ENCODE measurements at places on chromosomes 5 and 9. TPM values are rescaled to one million over a fixed set of nuclear protein-coding genes. Genes with fewer than 3 reads are reported as not detected.

DNA sequence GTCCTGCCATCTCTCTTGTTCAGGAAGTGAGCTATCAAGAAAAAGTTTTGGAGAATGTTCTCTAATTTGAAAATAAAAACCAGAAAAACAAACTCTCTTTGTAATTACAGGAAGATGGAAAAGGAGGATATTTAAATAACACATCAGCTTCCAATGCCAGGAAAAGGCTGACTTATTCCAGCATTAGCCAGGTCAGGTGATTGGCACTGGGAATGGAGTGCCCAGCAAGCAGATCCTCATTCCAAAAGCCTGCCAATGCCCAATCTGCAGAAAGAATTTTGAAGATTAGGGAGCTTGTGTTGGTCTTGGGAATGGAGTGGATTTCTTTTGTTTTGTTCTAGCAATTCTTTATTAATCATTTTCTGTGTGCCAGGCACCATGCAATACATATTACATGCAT, 196.6 kb downstream of the SNCAIP start:
- no peaks in the 10 kb centered on the region for H3K27me3 ChIP-seq
- peaks cover 2% of the 10 kb centered on the region for H3K4me1 ChIP-seq
- H3K27ac ChIP-seq: no peak overlapping the region
- no peak overlapping the region for H3K4me3 ChIP-seq

Gene FAM81B
- 2.2 TPM for total RNA-seq

Gene PTGDS
- 74.8 TPM for total RNA-seq

Gene DNM1
- 7.6 TPM for total RNA-seq

Gene DTWD2
- total RNA-seq: 5.3 TPM

GRCh38 chr9:127267793-127268525, 3.4 kb downstream of the GARNL3 start:
- H3K4me1 ChIP-seq: no peaks in the 10 kb centered on the region
- DNase-seq: no peak
- H3K27me3 ChIP-seq: no peaks in the 10 kb centered on the region
- H3K27ac ChIP-seq: no peak overlapping the region

GRCh38 chr9:12851341-12852090, 76.7 kb downstream of the LURAP1L start:
- no peak for DNase-seq
- H3K4me1 ChIP-seq: no peaks in the 10 kb centered on the region
- H3K27ac ChIP-seq: no peak overlapping the region
- no peak overlapping the region for H3K4me3 ChIP-seq
- no peaks in the 10 kb centered on the region for H3K27me3 ChIP-seq

Gene SLC22A4
- total RNA-seq: 3.0 TPM

- no peaks in the 10 kb centered on the region for H3K36me3 ChIP-seq
- no peaks in the 10 kb centered on the region for H3K4me1 ChIP-seq
- no peaks in the 10 kb centered on the region for H3K27me3 ChIP-seq
- H3K4me3 ChIP-seq: no peak overlapping the region
- no peak for DNase-seq
- no peak overlapping the region for H3K27ac ChIP-seq
Observed at GRCh38 chr5:2173151-2173834, 290.6 kb upstream of the IRX4 start.

DNA sequence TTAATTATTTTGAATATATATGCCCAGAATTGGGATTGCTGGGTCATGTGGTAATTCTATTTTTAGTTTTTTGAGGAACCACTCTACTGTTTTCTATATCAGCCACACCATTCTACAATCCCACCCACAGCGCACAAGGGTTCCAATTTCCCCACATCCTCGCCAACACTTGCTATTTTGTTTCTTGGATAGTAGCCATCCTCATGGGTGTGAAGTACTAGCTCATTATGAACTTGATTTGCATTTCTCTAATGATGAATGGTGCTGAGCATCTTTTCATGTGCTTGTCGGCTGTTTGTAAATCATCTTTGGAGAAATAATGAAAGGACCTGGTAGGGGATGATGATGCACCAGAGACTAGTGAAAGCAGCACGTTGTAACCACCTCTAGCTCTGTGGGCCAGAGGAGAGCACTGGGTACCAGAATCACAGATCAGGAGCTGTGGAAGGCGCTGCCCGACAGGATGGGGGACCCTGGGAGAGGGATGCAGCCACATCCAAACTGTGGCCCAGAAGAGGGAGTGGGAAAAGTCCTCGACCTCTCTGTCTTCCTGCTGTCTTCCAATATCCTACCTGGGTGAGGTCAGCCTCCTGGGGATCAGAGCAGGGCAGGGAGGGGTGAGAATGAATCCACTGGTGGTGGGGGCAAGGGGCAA, 155.4 kb downstream of the RGS3 start:
- H3K27ac ChIP-seq: no peak overlapping the region
- no peak for DNase-seq
- no peak overlapping the region for H3K4me3 ChIP-seq
- H3K4me1 ChIP-seq: peaks cover 23% of the 10 kb centered on the region
- no peaks in the 10 kb centered on the region for H3K36me3 ChIP-seq

DNA sequence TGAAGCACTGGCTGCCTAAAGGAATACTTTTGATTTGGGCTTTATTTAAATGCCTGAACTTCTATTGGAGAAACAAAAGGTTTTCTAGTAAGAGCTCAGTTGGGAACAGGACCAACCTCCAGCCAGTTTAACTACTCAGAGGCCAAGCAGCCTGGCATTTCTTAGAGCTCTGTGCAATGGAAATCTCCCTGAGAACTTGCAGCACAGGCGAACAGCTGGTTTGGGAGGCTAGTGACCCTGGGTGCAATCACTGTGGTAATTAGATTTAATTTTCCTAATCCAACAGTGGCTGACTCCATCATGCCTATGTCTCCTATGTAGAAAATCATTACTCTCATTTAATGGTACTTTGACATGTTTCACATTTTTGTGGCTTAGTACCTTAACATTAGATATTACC, 1.0 kb upstream of the CDH6 start:
- H3K36me3 ChIP-seq: no peaks in the 10 kb centered on the region
- no peaks in the 10 kb centered on the region for H3K4me1 ChIP-seq
- H3K27me3 ChIP-seq: no peaks in the 10 kb centered on the region
- H3K4me3 ChIP-seq: no peak overlapping the region

Gene PCDHGA4
- total RNA-seq: 5.1 TPM

Gene CLK4
- total RNA-seq: 24.1 TPM

DNA sequence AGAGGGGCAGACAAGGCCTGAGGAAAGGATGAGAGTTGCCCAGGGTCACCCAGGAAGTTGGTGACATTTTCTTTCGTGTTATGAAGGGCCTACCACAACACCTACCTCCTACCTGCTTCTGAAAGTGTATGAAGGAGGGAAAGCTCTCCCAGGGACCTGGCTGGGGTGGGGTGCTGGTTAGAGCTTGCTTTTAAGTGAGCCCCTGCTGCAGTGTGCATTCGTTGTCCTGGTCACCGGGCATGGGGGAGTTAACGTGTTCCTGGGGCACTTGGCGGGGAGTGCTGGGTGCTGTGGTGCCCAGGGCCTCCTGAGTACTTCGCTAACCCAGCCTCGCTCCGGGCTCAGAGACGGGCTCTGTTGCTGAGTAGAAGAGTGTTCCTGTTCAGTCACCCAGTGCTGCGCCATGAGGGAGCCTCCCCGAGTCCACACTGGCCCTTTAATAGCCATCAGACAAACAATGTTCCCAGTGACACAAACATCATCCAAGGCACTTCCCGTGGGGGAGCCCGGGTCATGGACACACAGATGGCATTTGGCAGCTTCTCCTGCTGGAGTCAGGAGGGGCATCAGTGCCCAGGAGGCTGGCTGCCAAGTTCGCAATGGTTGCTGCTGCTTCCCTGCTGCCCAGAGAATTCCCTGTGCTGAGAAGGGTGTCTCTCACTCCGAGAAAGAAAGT, 85.7 kb downstream of the AMBP start:
- H3K27me3 ChIP-seq: no peaks in the 10 kb centered on the region
- peaks cover 20% of the 10 kb centered on the region for H3K4me1 ChIP-seq
- DNase-seq: peak; percentile 36
- no peak overlapping the region for H3K4me3 ChIP-seq

Gene PPP2R2B
- total RNA-seq: 0.48 TPM

Gene C9orf153
- not detected for total RNA-seq

DNA sequence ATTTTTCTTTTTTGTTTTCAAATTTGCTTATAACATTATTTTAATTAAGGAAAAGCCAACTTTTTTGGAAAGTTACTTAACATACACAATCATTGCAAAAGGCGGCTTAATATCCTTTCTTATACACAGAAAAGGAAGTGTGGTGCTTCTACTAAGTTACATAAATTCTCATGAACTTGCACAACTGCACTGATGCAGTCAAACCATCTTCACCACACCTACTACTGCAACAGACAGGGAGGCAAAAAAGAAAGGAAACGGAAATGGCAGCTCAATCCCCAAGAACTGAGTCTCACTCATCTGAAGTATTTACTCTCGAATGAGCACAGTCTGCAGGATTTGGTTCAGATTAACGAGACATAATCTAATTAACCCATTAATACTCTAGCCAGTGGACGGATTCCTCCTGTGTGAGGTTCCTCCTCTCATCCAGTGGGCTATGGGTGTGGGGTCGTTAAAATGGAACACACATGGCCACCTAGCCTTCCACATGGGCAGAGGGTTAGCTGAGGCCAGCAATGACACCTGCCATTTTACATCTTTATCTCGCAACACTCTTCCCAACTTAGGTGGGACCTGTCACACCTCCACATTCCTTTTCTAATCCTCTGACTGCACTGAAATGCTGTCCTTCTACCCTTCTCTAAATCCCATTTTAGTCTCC, 30.0 kb downstream of the GOLM1 start:
- no peaks in the 10 kb centered on the region for H3K4me1 ChIP-seq
- H3K36me3 ChIP-seq: no peaks in the 10 kb centered on the region
- no peak overlapping the region for H3K4me3 ChIP-seq
- DNase-seq: no peak
- no peaks in the 10 kb centered on the region for H3K27me3 ChIP-seq
- no peak overlapping the region for H3K27ac ChIP-seq

GRCh38 chr5:34915856-34916192, 313 bp downstream of the BRIX1 start:
- H3K4me3 ChIP-seq: peak overlapping the region; percentile 87
- peak overlapping the region; percentile 90 for H3K27ac ChIP-seq
- peaks cover 6% of the 10 kb centered on the region for H3K4me1 ChIP-seq
- no peak for DNase-seq
- no peaks in the 10 kb centered on the region for H3K27me3 ChIP-seq

DNA sequence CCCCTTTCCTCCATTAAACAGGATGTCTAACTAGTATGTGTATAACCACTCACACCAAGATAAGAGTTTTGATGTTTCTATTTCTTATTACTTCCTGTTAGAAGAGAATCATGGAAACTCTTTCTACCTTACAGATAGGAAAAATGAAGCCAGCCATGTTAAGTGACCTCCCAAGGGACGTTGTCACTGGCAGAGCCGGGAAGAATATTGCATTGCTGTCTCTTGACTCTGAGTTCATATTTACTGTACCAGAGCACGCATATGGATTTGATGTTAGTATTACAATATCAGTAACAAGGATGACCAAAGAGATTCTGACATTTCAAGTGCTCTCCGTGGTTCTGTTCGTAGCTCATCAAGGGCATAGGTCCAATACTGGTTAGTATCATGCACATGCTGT, 12.5 kb upstream of the C5orf63 start:
- H3K27me3 ChIP-seq: no peaks in the 10 kb centered on the region
- no peak overlapping the region for H3K4me3 ChIP-seq
- no peaks in the 10 kb centered on the region for H3K4me1 ChIP-seq
- H3K27ac ChIP-seq: no peak overlapping the region
- no peaks in the 10 kb centered on the region for H3K36me3 ChIP-seq
- no peak for DNase-seq

- H3K4me3 ChIP-seq: no peak overlapping the region
- H3K27me3 ChIP-seq: no peaks in the 10 kb centered on the region
- no peak overlapping the region for H3K27ac ChIP-seq
Observed at GRCh38 chr9:33946779-33947535, 101.7 kb downstream of the UBAP2 start.

Gene ADGRD2
- total RNA-seq: not detected

DNA sequence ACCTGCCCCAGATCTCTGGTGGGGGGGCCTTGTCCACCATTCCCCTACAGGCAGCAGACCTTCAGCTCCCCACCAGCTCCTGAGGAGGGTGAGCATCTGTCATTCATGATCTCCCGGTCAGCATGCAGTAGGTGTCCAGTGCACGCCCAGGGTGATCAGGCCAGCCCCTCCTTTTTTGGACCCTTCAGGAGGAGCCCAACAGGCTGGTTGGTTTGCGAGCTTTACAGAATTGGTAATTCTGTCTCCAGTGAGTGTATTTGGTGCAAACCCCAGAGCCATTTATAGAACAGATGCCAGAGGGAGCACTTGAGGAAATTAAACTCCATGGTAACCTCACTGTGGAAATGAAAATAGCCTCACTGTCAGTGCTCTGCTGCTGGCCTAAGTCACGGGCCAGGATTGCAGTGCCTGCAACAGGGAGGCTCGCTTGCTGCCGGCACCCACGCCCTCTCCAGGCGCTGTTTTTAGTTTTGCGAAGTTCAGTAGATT, 23.4 kb downstream of the WNK2 start:
- H3K4me1 ChIP-seq: peaks cover 5% of the 10 kb centered on the region
- no peaks in the 10 kb centered on the region for H3K36me3 ChIP-seq
- no peaks in the 10 kb centered on the region for H3K27me3 ChIP-seq
- H3K27ac ChIP-seq: no peak overlapping the region
- DNase-seq: peak; percentile 64

Gene GABRP
- total RNA-seq: 3.9 TPM

Gene FBP2
- not detected for total RNA-seq

DNA sequence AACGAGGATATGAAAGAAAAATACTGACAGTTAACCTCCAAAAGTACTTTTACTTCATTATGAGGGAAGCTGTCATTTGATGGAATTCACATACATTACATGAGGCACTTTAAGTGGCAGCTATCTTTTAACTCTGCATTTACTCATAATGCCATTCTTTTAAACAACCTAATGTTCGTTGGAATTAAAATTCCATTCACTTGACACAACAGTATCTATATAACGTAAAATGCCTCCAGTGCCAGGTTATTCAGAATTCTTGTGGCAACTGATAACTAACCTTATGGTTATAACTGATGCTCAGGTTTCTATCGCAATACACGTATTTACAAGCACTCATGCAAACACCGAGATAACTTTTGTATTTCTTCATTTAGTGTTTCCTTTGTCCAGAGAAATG, 376.9 kb upstream of the GRAMD2B start:
- DNase-seq: no peak
- H3K4me3 ChIP-seq: no peak overlapping the region
- H3K36me3 ChIP-seq: no peaks in the 10 kb centered on the region
- peaks cover 2% of the 10 kb centered on the region for H3K4me1 ChIP-seq
